ENCODE measurements at places on chromosomes 4 and X.

DNA sequence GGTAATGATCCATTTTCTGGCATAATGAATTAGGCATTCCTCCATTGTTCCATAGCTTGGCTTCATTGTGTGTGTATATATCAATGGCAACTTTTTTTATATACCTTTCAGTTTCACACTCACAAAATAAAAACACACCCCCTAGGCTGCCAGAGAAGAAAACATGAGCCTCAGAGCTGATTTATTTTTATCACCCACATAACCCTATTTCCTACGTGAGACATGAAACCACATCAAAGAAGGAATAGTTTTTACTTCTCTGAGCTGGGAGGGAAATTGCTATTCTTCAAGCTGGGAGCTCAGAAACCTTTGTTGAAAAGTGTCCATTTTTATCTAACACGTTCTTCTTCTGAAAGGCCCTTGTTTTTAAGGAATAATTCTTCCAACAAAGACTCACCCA is 126.7 kb upstream of the RAI2 start:
- DNase-seq, result no peak

DNA sequence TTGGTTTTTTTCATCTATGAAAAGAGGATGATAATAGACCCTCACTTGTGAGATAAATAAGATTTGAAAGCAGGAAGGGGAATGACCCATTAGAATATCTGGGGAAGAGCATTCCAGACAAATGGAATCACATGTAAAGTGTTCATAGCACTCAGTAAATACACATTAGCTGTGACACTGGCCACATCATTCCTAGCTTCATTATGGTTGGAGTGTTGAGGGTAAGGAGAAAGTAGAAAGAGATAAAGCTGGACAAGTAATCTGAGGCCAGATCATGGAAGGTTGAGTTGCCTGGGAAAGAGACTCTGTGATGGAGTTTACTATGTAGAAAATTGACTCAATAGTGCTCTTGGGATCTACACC is 6.9 kb upstream of the PGRMC1 start:
- DNase-seq, result no peak

DNA sequence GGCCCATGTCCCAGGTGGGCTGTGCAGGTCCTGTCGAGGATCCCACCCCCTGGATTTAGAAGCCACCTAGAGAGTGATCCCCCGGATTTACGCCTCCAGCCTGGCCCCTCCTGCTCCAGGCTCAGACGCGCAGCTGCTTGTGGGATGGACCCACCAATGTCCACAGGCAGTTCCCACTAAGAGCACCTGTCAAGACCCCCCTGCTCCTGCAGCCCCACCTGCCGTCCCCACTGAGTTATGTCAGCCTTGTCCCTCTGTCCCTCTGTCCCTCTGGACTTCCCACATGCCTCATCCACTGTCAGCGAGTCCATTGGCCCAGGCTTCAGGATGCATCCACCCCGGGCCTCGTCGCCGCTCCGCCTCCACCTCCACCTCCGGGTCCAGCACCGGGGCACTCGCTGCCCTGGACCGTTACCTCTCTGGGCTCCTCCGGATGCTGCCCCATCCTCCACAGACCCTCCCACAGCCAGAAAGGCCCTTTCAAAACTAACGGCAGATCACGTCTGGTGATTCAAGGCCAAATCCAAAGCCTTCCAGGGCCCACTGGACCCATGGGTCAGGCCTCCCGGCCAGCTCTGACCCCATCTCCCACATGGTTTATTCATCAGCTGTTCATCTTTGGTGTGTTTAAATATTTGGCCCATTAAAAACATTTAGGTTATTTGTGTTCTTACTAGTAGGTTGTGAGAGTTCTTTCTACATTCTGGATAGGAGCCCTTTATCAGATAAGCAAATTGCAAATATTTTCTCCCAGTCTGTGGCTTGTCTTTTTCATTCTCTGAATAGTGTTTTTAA is 28.3 kb downstream of the HTRA3 start:
- no peak for DNase-seq

- DNase-seq, result no peak
Measured at GRCh38 chr4:93532234-93532633, 296.3 kb upstream of the ATOH1 start.

GRCh38 chr4:88690355-88690754 is 7.3 kb downstream of the NAP1L5 start:
- no peak for DNase-seq

Measured in activated CD8-positive, alpha-beta memory T cell treated with anti-CD3 and anti-CD28 coated beads for 1 hour (primary cell).